Activated T-cell treated with anti-CD3 and anti-CD28 coated beads, Interleukin-2, amount 50 U/mL, for 4 hours (primary cell): ENCODE measurements at places on chromosomes 6 and 20.

DNA sequence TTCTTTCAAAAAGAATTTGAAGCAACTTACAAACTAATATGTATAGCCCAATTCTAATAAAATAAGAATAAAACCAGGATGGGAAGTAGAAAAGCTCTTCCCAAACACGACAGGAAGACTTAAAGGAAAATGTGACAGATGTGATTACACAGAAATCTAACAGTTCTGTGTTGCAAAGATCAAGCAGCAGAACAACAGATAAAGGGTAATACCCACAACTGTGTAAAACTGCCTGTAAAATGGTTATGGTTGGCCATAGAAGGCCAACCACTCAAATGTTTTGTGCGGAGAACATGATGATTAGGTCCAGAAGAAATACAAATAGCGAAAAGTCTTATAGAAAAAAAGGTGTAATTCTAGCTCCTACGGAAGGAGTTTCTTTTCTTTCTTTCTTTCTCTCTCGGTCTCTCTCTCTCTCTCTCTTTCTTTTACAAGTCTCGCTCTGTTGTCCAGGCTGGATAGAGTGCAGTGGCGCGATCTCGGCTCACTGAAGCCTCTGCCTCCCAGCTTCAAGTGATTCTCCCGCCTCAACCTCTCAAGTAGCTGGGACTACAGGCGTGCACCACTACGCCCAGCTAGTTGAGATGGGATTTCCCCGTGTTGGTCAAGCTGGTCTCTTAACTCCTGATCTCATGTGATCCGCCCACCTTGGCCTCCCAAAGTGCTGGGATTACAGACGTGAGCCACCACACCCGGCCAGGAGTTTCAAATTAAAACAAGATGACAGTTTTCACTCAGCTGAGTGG lies 128.5 kb downstream of the QRSL1 start:
- DNase-seq: no peak

GRCh38 chr20:20413810-20414281 lies 45.9 kb downstream of the INSM1 start:
- DNase-seq: no peak

GRCh38 chr6:164322533-164322932 lies 908.0 kb downstream of the QKI start:
- no peak for DNase-seq

DNA sequence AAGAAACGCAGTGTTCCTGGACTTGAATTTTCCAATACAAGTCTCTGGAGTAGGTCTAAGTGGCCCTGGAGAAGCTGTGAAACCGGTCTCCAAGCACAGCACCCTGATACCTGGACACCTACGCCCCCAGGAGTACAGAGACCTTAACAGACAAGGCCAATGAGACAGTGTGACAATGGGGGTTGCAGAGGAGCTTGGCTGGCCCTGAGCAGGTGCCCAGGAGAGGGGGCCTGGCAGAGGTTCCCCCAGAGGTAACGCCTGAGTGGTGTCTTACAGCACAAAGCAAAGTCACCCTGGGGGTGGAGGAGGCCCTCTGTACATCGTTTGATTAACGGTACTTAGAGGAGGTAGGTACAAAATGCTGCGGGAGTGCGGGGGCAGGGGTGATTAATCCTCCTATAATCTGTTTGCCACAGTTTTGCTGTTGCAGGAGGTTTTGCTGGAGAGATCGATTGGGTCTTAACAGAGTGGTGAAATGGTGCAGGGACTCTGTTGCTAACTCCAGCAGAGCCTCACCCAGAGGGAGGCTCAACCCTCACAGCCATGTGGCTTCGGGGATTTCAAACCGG lies 37.3 kb upstream of the APCDD1L start:
- no peak for DNase-seq

- DNase-seq: no peak
Measured at GRCh38 chr6:47000842-47001241, 41.3 kb downstream of the ADGRF1 start.
